ENCODE measurements at places on chromosomes 7 and 10.

DNA sequence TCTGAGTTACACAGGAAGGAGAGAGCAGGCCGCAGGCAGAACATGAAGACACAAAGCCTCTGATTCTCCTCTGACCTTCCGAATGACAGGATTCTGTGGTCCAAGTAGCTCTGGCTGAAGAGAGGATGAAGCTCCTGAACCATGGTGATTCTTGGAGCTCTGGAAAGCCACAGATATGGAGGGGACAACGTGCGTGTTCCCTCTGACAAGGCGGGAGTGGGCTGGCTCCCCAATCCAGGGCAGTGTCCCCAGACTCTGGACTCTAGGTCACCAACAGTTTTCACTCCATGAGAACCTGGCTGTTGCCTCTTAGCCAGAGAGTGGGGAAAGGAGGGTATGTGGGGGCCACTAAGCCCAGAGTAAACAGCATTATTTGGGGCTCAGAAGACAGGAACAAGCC is 7.4 kb upstream of the TRPV6 start:
- DNase-seq: no peak

GRCh38 chr7:144391823-144392255 is 11.7 kb downstream of the NOBOX start:
- peak; percentile 63 for DNase-seq

- no peak for DNase-seq
These were observed 1066.0 kb upstream of the CELF2 start for GRCh38 chr10:9951481-9952257.

GRCh38 chr10:132555648-132556575 is 18.3 kb downstream of the INPP5A start:
- no peak for DNase-seq

GRCh38 chr7:25360451-25360850 is 132.2 kb upstream of the NPVF start:
- peak; percentile 64 for DNase-seq

DNA sequence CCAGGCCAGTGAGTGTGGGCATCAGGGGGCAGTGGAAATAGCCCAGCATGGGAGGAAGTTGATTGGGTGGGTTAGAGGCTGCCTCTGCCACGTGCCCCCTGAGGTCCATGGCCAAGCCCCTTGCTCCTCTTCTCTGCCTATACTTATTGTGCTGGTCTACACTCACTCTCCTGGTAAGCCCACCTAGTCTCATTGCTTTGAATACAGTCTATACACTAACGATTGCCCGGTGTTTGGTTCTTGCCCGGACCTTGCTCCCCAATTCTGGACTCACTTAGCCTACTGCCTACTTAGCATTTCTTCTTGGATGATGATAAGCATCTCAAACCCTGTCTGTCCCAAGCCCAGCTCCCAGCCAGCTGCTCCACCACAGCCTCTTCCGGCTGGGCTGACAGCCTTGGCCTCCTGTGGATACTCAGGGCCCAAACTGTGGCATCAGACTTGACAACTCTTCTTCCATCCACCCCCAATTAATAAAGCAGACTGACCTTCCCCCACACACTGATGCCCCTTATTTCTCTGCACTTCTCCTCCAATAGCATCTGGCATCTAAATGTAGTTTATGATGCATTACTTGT is 10.1 kb downstream of the LRRC18 start:
- no peak for DNase-seq

DNA sequence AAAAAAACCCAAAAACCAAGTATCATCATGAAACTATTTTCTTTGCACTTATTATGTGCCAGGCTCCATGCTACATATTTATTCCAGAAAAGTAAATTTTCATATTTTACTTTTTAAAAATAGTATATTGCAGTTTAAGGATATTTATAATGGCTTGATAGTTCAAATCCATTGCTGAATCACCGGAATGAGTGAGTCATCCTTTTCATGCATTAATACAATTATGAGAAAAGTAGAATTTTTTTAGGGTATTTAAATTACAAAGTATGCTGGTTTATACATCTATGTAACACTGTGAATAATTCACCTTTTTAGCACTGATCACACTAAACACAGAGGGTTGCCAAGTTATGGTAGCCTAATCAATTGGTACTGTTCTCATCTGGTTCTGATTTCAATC is 54.3 kb downstream of the SLC16A9 start:
- DNase-seq: no peak

DNA sequence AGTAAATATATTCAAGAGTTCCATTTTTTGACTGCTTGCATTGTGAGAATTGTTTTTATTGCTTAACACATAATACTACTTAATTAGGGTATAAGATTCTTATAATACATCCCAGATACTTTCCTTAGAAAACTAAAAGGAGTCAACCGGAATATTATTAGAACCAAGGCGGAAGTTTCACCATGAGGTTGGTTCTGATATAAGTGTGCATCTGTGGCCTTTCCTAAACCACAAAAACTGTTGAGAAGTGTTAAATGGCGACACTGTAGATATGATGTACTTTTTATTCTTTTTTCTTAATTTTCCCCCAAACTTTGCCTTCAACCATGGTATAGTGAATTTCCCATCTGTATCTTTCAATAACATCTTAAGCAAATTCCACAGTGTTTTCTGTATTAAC is 32.3 kb upstream of the INHBA start:
- no peak for DNase-seq

DNA sequence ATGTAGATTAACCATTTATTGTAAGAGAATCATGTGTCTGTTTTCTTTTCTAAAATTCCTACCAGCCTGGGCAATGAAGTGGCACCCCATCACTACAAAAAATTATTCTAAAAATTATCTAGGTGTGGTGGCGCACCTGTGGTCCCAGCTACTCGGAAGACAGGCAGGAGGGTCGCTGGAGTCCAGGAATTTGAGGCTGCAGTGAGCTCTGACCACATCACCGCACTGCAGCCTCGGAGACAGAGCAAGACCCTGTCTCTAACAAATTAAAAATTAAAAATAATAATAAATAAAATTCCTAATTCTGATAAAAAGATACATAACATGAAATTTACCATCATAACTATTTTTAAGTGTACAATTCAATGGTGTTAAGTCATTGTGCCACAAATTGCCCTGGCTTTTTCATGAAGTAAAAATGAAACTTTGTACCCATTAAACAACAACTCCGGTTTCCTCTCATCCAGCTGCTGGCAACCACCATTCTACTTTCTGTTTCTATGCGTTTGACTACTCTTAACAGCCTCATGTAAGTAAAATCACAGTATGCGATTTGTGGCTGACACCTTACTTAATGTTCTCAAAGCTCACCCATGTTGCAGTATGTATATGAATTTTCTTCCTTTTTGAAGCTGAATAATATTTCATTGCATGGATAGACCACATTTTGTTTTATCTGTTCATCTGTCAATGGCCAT is 20.6 kb upstream of the USP6NL start:
- DNase-seq: no peak

DNA sequence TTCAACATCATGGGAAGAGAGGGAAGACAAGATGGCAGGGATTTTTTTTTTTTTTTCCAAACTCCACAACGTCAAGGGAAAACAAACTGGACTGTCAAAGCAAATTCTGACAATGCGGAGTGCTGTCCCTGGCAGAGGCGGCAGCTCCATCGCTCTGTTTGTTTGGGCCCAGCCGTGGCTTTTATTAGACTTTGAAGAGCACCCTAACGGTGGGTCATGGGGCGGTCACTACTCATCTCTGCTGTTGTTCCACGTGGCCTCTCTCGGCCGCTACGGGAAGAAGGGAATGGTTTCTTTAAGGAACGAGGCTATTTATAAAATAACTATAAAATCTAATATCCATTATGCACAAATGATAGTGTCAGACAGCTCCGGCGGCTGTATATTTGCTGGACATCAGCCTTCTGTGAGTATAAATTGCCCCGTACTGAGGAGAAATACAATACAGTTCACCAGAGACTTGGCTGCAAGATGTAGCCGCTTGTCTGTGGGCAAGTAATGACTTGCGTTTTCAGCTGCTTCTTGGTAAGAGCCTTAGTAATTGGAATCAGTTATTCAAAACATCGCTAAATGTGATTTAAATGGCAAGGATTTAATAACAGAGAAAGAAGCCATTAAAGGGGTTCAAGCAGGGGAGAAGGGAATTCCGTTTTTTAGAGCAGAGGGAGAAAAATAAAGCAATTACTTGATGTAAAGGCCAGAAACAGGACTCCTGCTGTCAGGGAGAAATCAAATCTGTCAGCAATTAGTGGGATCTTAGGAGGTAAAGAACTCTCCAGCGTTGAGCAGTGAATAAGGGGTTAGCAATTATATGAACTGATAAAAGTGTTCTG is 61.7 kb upstream of the RAB11FIP2 start:
- peak; percentile 78 for DNase-seq

- DNase-seq: no peak
These were observed 29.1 kb downstream of the POLL start for GRCh38 chr10:101558671-101559595.

DNA sequence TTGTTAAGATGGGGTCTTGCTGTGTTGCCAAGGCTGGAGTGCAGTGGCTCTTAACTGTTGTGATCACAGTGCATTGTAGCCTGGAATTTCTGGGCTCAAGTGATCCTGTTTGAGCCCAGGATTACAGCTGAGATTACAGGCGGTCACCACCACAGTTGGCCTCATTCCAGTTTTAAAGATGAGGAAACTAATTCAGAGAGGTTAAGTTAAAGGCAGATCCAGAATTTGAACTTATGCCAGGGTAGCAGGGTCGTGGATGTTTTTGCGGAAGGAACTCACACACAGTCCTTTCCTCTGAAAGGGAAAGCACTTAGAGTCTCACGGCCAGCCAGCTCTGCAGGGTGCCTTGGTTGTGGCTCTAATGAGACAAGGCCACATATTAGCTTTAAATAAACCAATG is 84.7 kb downstream of the MMRN2 start:
- DNase-seq: peak; percentile 33

- no peak for DNase-seq
These were observed 24.3 kb upstream of the ITGB8 start for GRCh38 chr7:20306180-20306946.

GRCh38 chr10:57638411-57638810 is 629.3 kb downstream of the IPMK start:
- no peak for DNase-seq

- DNase-seq: no peak
These were observed 28.2 kb downstream of the GPRIN2 start for GRCh38 chr10:46528171-46528671.

- no peak for DNase-seq
These were observed 318.4 kb upstream of the KAT6B start for GRCh38 chr10:74507951-74508350.

DNA sequence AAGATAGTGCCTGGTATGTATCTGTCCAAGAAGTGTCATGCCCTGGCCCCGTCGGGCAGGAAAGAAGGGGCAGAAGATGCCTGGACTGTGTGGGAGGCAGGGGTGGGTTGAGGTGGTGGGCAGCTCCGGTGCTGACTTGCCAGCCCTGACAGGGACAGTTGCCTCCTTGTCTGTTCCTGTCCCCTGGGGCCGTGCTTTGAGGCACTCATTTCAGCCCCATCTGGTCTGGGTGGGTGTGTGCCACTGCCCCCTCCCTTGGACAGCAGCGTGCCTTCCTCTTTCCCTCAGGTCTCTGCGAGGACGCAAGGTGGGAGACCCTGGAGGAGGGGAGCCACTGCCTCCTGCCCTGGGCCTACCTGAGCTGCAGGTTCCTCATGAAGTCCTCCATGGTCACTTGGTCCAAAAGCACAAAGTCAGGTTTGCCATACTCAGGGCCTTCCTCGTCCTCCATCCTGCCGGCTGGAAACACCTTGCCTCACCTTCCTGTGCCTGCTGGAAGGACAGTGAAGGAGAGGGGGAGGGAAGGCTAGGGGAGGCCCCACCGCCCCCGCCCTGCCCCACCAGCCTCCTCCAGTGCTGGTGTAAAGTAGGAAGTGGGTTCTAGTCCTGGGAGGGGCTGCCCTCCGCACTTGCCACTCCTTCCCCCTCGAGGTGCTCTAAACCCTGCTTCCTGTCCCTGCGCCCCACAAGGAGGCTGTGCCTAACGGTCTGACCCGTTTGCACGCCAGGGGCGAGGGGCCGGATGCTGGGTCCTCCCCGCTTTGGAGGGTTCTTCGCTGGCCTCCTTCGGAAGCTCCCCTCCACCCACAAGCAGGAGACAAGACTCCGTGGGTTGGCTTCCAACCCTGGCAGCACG is at the start of gene MYO1G:
Gene MYO1G, minus strand, starts transcription at position 505 of the 856 bp plus-strand sequence. Its CDS starts 54 bp downstream, at position 451.
- DNase-seq: no peak

GRCh38 chr10:101779544-101780186 is 3.6 kb downstream of the NPM3 start:
- peak; percentile 95 for DNase-seq

DNA sequence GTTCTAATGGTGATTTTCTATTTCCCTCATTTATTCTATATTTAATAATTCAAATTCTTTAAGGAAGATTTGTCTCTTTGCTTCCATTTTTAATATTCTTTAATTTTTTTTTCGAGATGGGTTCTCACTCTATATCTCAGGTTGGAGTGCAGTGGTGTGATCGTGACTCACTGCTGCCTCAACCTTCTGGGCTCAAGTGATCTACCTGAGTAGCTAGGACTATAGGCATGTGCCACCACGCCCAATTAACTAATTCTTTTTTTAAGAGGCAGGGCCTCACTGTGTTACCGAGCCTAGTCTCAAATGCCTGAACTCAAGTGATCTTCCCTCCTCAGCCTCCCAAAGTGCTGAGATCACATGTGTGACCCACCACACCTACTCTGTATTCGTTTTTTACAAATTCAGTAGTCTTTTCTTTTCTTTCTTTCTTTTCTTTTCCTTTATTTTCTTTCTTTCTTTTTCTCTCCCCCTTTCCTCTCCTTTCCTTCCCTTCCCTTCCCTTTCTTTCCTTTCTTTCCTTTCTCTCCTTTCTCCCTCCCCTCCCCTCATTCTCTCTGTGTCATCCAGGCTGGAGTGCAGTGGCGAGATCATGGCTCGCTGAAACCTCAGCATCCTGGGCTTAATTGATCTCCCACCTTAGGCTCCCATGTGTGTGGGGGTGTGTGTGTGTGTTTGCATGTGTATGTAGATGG is 323.1 kb downstream of the ADK start:
- DNase-seq: no peak

Data from retina (tissue), 1 donor.